AG08395 (cell line): ENCODE measurements at places on chromosomes 1 and 21.
A peak's percentile ranks its signal among the peaks of the same experiment; 100 is the strongest.

DNA sequence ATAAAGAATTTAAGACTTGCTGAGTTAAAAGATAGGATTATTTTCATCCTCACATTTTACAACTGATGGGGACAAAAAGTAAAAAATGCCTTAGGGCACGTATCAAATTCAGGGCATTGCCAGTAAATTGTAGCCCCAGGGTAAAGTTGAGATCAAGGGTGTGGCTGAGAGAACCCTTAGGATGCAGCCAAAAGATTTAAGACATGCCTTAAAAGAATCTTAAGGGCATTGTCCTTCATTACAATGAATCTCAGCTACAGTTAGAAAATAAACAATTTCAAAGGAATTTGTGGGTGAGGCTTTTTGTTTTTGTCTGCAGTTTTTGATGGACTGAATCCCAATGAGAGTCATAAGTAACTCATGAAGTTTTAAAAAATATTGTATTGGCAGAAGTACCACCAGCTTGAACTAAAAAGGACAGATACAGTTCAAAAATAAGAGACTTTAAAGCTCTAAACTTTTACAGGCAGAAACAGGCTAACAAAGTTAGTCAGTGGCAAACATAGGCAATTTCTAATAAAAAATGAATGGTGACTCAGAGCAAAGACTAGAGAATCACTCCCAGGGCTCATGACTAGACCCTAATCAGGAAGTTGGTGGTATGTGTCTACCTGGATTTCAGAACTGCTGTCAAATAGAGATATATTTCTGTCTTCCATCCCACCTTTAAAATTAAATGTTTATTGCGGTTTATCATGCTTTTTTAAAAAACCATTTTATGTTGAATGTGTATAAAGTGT, 165.1 kb upstream of the SNX7 start:
- no peak for DNase-seq

GRCh38 chr1:219973213-219973612, 44.9 kb upstream of the SLC30A10 start:
- no peak for DNase-seq

DNA sequence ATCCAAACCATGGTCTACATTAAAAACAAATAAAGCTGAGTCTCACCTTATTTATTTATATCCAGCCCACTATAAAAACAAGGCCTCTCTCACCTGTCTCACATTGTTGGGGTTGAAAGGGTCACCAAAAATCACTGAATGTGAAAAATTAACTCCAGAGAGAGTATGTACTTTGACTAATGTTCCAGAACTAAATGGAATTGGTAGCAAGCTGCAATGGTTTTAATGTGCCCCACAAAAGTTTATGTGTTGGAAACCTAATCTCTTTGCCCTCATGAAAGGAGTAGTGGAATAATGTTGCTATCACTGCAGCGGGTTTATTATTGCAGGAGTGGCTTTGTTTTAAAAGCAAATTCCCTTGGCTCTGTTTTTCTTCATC, 230.3 kb downstream of the LTN1 start:
- DNase-seq: no peak

- no peak for DNase-seq
Observed at GRCh38 chr1:155073377-155074242, 5.0 kb upstream of the EFNA3 start.

DNA sequence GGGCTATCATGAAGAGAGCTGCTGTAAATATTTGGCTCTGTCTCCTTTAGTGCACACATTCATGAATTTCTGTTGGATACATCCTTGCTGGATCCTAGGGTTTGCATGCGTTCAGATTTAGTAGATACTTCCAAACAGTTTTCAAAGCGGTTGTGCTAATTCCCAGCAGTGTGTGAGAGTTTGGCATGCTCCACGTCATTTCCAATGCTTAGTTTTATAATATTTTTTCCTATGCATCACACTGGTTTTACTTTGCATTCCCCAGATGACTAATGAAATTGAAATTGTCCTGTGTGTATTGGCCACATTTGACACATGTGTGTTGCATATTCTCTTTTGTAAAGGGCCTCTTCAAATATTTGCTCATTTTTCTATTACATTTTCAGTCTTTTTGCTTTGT, 18.5 kb upstream of the AADACL3 start:
- peak; percentile 58 for DNase-seq

GRCh38 chr1:92877792-92878191, 46.0 kb downstream of the RPL5 start:
- DNase-seq: no peak

DNA sequence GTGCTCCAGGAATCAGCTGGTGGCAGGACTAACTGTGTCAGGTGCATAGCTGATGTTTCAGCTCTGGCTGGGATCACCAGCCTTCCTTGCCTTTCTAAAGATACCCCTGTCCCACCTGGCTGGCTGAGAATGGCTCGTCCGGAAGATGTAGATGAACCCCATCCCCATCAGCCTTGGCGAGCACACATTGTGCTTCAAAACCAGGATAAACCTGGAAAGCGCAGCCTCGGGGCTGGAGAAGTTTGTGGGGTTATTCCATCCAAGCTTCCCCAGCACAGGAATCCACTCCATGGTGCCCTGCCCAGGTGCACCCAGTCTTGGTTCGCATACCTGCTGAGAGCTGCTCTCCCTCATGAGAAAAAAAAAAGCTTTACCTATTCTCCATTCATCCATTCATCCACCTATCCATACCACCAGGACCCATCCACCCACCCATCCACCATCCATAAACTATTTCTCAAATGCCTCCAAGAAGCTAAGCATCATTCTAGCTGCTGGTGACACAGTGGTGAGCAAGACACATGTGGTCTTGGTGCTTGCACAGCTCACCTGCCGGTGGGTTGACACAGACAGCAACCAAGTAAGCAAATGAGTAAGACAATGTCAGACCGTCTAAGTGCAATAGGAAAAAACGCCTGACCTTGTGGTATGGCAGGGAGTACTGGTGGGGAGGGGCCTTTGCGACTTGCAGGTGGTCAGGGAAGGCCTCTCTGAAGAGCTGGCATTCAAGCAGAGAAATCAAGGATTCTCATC, 94.0 kb downstream of the DMRTB1 start:
- DNase-seq: no peak

GRCh38 chr1:245412306-245412705, 257.5 kb downstream of the KIF26B start:
- DNase-seq: no peak

DNA sequence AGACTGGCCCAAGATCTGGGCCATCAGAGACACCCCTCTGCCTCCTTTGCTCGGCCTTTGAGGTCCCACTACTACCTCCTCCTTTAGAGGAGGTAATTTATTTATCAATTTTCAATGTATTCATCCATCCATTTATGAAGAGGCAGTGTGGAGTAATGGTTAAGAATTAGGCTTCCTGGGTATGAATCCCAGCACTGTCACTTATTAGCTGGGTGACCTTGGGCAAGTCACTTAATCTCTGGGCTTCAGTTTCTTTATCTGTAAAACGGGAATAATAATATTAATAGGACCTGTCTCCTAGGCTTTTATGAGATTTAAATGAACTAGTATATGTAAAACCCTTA, 1.7 kb downstream of the NR0B2 start:
- DNase-seq: no peak

- peak; percentile 39 for DNase-seq
Observed at GRCh38 chr1:30106125-30106524, 617.3 kb downstream of the MATN1 start.

GRCh38 chr1:64235181-64235580, 31.8 kb downstream of the UBE2U start:
- no peak for DNase-seq

- peak; percentile 74 for DNase-seq
Observed at GRCh38 chr1:243890576-243890975, 40.5 kb upstream of the AKT3 start.

GRCh38 chr21:42203321-42203720, 15.6 kb upstream of the ABCG1 start:
- DNase-seq: no peak

- DNase-seq: peak; percentile 27
Observed at GRCh38 chr1:100322436-100323211, 29.7 kb upstream of the CDC14A start.

GRCh38 chr1:93708734-93709481, 27.3 kb upstream of the BCAR3 start:
- DNase-seq: peak; percentile 25

DNA sequence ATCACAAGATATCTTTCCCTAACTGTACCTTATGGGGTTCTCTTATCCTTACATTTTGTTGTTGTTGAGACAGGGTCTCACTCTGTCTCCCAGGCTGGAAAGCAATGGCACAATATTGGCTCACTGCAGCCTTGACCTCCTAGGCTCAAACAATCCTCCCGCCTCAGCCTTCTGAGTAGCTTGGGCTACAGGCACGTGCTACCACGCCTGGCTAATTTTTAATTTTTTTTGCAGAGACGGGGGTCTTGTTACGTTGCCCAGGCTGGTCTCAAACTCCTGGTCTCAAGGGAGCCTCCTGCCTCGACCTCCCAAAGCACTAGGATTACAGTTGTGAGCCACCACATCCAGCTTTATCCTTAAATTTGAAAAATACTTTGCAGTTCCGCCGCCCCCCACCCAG, 10.4 kb downstream of the RERE start:
- no peak for DNase-seq

DNA sequence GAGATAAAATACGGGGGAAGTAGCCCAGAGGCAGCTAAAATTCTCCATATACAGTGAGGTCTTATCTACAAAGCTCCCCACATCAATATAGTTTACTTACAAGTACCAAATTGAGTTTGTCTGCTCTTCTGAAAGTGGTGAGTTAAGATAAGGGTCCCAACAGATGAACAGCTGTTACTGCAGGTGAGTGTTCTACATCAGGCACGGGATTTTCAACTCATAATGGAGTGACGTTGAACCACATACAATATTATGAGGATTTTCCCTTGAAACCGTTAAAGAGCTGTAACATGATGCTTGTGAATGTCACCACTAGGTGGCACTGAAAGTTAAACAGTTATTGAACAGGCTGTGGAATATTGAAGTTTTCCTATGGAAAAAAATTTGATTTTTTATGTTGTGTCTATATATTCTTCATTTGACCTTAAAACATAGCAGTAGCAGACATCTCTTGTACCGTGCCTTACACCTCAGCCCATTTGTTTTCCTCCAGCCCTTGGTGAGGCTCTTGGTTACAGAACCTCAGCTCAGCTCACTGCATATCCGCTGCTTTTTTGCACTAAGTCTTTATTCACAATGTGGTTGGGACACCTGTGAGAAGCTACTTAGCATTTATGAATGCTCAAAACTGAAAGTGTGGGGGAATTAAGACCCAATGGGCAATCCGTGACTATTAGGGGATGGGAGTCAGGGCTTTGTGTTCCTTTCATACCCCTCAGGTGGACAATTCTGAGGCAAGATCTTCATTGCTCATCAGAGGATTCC, 23.2 kb downstream of the CD1D start:
- peak; percentile 46 for DNase-seq

- peak; percentile 53 for DNase-seq
Observed at GRCh38 chr1:15618655-15619525, 1.6 kb downstream of the DDI2 start.

- DNase-seq: no peak
Observed at GRCh38 chr1:233015965-233016364, 65.6 kb downstream of the NTPCR start.

DNA sequence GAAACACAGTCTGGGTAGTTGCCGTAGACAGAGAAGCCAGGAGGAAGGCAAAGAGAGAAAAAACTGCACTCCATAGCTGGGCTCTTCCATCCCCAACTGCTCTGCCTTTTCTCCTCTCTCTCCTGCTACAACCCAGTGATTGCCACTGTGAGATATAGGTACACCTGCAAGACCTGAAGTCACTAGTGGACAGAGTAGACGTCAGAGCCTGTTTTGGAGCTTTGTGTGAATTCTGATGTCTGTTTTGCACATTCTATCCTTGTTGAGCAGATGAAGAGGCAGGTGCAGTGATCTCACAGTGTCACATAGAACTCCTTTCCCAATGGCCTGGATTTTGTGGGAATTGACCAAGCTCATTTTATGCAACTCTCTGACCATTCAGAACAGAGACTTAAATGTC, 2.2 kb downstream of the HAO2 start:
- no peak for DNase-seq

DNA sequence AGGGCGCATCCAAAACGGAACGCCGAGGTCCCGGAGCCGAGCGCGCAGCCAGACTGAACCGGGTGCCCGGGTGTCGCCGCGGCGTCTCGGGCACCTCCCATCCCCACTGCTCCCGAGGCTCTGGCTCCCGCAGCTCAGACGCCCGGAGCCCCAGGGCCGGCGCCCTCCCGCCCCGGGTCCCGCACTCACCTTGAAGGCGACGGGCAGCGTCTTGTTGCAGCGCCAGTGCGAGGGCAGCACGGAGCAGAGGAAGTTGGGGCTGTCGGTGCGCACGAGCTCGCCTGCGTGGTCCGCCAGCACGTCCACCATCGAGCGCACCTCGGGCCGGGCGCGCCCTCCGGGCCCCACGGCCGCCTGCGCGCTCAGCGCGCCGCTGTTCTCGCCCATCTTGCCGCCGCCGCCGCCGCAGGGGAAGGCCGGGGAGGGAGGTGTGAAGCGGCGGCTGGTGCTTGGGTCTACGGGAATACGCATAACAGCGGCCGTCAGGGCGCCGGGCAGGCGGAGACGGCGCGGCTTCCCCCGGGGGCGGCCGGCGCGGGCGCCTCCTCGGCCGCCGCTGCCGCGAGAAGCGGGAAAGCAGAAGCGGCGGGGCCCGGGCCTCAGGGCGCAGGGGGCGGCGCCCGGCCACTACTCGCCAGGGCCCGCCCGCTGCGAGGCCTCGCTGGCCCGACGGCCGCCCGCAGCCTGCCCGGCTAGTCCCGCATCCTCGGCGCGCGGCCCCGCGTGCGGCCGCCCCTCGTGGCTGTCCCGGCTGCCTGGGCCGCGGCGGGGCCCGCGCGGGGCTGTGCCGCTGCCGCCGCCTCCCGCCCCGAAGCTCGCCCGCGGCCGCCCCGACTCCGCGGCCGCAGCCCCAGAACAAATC, 447 bp downstream of the RUNX3 start:
- peak; percentile 52 for DNase-seq

- DNase-seq: no peak
Observed at GRCh38 chr1:61581251-61581650, 143.7 kb downstream of the TM2D1 start.

DNA sequence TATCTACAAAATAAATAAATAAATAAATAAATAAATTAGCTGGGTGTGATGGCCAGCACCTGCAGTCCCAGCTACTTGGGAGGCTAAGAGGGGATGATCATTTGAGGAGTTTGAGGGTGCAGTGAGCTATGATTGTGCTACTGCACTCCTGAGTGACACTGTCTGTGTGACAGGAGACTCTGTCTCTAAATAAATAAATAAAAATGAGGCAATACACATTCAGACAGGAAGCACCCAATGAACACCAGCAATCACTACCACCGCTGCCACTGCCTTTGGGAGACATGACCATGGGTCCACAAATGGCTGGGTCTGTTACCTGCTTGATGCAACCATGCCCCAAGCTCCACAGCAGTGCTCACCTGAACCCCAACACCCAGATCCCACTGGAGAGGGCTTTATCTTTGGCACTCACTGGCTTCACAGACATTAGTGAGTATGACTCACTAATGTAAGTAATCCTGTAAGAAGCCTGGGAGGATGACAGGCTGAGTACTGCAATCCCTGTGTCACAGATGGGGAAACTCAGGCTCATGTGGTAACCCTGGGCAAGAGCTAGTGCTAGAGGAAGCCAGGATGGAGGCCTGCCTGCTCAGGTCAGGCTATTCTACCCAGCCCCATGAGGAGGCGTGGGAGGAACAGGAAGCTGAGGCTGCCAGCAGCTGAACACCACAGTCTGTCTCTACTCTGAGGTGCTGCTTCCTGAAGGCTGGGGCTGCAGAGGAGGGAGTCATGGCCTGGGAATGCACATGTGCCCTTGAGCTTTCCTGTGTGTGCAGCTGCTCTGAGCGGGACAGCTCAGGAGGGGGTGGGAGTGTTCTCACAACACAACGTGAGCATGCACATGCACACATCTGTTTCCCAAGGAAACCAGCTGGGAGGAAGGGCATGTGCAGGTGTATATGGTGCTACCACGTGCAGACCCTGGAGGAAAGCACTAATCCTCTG, 43.0 kb downstream of the SLC9A1 start:
- peak; percentile 97 for DNase-seq

- no peak for DNase-seq
Observed at GRCh38 chr21:45392573-45392971, 12.4 kb upstream of the COL18A1 start.
